ENCODE measurements at places on chromosomes 1 and 21.

GRCh38 chr21:37074197-37074510 is 1.1 kb downstream of the TTC3 start:
- DNase-seq, result no peak

DNA sequence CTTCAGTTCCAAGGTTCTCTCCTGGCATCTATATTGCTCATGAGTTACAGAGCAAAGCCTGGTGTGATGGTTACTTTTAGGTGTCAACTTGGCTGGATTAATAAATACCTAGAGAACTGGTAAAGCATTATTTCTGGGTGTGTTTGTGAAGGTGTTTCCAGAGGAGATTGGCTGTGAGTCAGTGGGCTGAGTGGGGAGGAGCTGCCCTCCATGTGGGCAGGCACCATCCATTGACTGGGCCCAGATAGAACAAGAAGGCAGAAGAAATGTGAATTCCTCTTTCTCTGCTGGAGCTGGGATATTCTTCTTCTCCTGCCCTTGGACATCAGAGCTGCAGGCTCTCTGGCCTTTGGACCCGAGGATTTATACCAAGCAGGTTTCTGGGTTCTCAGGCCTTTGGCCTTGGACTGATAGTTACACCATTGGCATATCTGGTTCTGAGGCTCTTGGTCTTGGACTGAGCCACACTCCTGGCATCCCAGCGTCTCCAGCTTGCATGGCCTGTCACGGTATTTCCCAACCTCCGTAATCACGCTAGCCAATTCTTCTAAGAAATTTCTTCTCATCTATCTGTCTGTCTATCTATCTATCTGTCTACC is 44.5 kb downstream of the B3GALT5 start:
- DNase-seq, result no peak

GRCh38 chr1:64173336-64173940 is 30.0 kb upstream of the UBE2U start:
- no peak for DNase-seq

GRCh38 chr1:7680955-7681268 is 90.2 kb upstream of the VAMP3 start:
- no peak for DNase-seq

DNA sequence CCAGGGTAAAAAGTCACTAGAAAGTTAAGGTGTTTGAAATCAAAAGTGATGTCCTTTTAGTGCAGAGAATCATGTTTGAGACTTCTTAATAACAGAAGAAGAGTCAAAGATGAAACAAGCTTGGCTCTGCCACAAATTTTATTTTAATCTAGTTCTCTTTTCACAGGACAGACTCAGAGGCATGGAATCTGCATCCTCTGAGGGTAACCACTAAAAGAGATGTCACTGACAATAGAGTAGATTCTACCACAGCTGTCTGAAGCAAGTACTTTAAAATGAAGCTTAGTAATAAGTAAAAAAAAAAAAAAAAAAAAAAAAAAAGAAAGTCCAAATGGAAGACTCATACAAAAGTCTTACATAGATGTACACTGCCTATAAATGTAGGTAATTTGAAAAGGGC is 519.7 kb upstream of the PRMT6 start:
- DNase-seq, result no peak

- peak; percentile 75 for DNase-seq
Measured at GRCh38 chr1:39102537-39103327, 76.6 kb downstream of the NDUFS5 start.

GRCh38 chr1:161481624-161482392 is 23.4 kb upstream of the FCGR2A start:
- DNase-seq, result no peak

DNA sequence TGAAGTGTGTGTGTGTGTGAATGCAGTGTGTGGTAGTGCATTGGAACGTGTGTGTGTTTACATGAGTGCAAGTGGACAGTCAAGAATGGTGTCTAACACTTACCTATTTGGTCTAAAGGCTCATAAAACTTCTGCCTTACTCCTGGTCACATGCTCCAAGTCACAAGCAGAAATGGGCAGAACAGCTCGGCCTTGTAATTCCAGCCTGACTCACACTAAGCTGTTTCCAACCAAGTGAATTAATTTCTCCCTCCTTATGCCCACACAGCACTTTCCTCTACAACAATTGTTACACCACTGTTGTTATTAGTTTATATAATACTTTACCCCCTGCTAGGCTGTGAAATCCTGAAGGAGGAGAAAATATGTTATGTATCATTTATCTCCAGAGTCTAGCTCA is 43.8 kb downstream of the DDR2 start:
- no peak for DNase-seq

- no peak for DNase-seq
Measured at GRCh38 chr1:94334764-94335163, 83.4 kb upstream of the ABCD3 start.

DNA sequence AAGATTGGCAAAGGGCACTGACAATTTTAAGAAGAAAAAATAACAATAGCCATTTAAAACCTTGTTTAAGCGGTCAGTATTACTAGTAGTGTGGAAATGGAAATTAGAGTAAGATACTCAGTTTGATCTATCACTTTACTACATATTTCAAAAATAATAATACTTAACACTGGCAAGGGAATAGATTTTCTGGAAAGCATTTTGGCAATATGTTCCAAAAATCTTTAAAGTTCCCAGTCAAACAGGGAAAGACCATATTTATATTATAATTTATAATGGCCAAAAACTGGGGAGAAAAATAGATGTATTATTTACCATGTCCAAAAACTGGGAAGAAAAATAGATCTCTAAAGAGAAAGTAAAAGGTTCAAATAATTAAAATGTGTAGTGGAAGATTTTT is 28.6 kb upstream of the C1orf21 start:
- no peak for DNase-seq

GRCh38 chr1:215104283-215104682 is 21.7 kb downstream of the KCNK2 start:
- DNase-seq, result no peak

DNA sequence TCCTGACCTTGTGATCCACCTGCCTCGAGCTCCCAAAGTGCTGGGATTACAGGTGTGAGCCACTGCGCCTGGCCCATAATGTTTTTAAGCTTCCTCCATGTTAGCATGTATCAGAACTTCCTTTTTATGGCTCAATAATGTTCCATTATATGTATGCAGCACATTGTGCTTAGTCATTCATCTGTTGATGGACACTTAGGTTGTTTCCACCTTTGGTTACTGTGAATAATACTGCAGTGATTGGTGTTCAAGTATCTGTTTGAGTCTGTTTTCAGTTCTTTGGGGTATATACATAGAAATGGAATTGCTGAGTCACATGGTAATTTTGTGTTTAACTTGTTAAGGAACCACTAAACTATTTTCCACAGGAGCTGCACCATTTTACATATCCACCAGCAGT is 17.7 kb downstream of the CMPK1 start:
- DNase-seq, result no peak

GRCh38 chr1:115492880-115493279 is 148.9 kb upstream of the VANGL1 start:
- DNase-seq, result peak; percentile 47

- no peak for DNase-seq
Measured at GRCh38 chr1:176903474-176903873, 261.0 kb downstream of the ASTN1 start.

- no peak for DNase-seq
Measured at GRCh38 chr1:230684146-230684545, 29.8 kb downstream of the AGT start.

- DNase-seq, result no peak
Measured at GRCh38 chr1:218742467-218743262, 397.5 kb downstream of the TGFB2 start.

DNA sequence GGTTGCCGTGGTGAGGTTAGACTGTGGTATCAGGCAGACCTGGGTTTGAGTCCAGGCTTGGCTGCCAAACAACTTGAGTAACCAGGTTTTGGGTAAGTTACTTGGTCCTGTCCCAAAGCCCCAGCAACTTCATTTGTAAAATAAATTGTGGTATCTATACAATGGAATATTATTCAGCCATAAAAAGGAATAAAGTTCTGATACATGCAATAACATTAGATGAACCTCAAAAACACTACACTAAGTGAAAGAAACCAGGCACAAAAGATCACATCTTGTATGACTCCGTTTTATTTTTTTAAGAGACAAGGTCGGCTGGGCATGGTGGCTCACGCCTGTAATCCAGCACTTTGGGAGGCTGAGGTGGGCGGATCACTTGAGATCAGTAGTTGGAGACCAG is 16.4 kb upstream of the MIXL1 start:
- DNase-seq, result no peak
